ENCODE measurements at places on chromosomes 6 and 20.

GRCh38 chr6:98836025-98836961 is 1.9 kb downstream of the POU3F2 start:
- no peak for DNase-seq

DNA sequence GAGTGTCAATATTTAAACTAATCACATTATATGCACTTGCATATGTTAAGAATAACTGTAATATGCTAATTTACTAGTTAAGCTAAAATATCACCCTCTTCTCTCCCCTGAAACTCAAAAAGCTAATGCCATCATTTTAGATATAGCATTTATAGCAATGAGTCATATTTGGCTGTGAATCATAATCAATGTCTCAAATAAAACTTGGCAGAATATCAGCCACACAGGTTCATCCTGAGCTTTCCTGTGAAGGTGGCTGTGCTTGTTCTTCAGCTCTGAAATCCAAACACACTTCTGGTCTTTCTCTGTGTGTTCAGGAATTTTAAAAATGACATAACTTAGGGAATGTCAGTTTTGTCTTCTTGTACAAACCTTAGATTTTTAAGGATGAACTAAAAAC is 12.8 kb upstream of the PNRC1 start:
- DNase-seq, result peak; percentile 30

- no peak for DNase-seq
These were observed 25.1 kb downstream of the RRAGD start for GRCh38 chr6:89386917-89387491.

GRCh38 chr6:153328194-153328593 is 197.1 kb upstream of the RGS17 start:
- DNase-seq, result peak; percentile 32

DNA sequence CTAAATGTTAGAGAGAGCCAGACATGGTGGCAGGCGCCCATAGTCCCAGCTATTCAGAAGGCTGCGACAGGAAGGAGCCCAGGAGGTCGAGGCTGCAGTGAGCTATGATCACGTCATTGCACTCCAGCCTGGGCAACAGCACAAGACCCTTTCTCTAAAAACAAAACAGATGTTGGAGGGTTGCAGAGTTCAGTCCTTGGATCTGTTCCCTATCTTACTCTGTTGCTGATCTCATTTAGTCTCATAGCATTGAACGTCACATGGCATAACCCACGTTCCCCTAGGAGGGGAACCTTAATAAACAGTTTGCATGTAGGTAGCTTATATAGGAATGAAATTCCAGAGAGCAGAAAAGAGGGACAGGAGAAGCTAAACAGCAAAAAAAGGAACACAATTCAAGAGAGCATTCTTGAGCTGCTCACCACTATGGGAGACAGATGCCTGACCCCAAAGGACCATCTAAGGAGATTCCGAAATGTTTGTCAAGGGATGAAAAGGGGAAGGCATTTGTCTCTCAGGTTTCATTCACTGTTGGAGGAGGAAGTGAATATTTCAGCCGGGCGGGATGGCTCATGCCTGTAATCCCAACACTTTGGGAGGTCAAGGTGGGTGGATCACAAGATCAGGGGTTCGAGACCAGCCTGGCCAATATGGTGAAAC is 54.6 kb upstream of the PIM1 start:
- no peak for DNase-seq

GRCh38 chr6:37566111-37566949 is 66.6 kb upstream of the CCDC167 start:
- peak; percentile 81 for DNase-seq

GRCh38 chr20:59788811-59789397 is 144.5 kb downstream of the SYCP2 start:
- no peak for DNase-seq

DNA sequence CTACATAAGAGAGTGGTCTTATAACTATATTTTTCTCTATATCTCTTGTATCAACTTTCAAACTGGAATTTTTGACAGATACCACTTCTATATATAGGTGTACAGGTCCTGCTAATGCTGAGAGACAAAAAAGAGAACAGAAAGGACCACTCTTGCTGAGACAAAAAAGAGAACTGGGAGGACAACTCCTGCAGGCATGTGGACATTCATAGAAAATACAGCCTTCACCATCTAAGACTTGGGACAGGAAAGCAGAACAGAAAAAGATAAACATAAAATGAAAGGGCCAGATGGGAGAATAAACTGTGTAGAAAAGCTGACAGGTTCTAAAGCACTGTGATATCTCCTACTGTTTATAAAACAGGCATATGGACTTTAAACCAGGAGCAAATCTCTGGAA is 541.0 kb upstream of the ADGRB3 start:
- DNase-seq, result no peak

DNA sequence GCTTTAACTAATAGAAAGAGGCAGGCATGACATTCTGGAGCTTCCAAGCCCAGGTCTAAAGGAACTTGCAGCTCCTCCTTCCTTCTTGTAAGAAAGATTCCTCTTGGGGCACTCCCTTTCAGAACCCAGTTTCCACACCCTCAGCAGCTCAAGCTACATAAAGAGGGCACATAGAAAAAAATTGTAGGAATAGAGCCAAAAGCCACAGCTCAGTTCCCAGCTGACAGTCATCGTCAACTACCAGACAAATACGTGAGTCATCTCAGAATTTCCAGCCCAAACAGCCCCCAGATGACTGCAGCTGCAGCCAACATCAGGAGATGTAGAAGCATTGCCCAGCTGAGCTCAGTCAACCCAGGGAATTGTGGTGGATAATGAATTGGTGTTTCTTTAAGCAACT is 349.8 kb upstream of the ARID1B start:
- DNase-seq, result peak; percentile 49

DNA sequence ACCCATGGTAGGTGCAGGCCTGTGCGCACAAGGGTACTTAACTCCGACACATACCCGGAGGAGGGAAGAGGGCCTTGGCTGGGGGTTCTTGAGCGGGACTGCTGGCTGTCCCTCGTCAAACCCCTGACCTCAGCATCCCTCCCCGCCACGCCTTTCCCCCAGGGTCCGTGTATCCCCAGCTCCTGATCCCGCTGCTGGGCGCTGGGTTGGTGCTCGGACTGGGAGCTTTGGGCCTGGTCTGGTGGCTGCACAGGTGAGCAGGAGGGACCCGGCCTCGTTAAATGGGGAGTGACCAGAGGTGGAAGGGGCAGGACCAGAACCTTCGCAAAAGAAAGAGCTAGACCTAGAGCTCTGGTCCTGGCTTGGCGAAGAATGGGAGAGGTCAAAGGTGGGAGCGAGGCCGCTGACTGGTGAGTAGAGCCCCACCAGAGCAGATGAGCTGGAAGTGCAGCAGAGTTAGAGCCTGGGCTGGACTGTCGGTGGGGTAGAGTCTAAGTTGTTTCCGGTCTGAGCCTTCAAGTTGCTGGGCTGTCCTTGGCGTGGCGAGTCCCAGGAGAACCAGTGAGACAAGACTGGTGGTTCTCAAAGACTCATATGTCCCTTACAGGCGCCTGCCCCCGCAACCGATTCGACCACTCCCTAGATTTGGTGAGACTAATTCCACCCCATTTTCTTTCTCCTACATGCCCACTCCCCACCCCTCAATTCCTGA is 963 bp downstream of the MPIG6B start:
- no peak for DNase-seq

- DNase-seq, result no peak
These were observed 18.4 kb downstream of the NUDT3 start for GRCh38 chr6:34374069-34374468.

DNA sequence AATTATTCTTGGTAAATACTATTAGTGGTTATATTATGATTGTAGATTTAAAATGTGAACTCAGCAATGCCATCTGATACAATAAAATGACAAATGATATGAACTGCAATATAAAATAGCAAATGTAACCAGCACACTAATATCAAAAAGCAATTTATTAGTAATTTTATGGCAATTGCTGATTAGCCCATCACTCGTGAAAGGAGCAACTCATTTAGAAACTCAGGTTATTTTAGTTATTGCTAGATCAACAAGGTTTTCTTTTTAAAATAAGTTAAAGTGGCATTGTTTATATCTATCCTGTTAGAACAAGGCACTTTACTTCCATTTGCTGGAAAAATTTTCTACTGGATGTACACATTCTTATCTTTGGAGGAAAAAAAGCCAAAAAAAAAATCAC is 18.4 kb upstream of the MCUR1 start:
- DNase-seq, result no peak

DNA sequence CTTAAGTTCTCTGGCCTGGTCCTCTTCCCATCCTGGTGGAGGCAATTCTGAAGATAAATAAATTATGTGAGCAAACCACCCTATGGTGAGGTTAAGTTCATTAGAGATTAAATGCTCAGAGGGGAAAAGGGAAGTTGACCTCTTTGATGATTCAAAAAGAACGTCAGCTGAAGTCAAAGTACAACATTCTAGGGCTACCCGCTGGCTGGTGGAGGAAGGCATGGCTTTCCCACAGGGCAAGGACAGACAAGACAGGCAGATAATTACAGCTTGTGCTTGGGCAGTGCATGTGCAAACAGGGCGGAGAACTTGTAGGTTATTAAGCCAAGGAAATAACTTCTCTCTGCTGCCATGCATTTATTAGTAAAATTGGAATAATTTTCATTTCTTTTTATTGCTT is 91.0 kb upstream of the SLC24A3 start:
- no peak for DNase-seq

GRCh38 chr20:2799688-2800520 is 523 bp downstream of the CPXM1 start:
- DNase-seq, result no peak

GRCh38 chr20:43306837-43307236 is 117.1 kb upstream of the PTPRT start:
- DNase-seq, result no peak

- DNase-seq, result peak; percentile 21
These were observed at the start of gene RNF39 for GRCh38 chr6:30075094-30075789. Gene RNF39, minus strand, starts transcription at chr6:30075769. Its CDS starts 184 bp downstream, at chr6:30075585.

- peak; percentile 66 for DNase-seq
These were observed 13.4 kb upstream of the FOXC1 start for GRCh38 chr6:1596088-1596852.

- no peak for DNase-seq
These were observed 35.6 kb downstream of the CNKSR3 start for GRCh38 chr6:154474648-154475428.

DNA sequence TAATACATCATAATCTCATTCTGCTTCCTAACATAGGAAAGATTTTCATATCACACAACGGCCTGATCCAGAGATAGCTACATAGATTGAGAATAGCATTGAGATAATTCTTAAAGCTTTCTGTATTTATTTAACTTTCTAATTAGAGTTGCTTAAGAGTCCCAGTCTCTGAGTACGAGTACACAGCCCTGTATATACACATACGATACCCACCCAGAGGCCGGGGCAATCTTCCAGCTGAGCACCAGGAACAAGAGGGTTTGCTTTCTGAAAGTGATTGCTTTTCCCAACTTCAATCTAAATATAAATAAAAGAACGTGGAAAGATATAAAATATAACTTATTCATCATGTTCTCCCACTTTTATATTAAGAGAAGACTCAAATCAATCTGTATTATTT is 313.8 kb downstream of the COL12A1 start:
- DNase-seq, result no peak

DNA sequence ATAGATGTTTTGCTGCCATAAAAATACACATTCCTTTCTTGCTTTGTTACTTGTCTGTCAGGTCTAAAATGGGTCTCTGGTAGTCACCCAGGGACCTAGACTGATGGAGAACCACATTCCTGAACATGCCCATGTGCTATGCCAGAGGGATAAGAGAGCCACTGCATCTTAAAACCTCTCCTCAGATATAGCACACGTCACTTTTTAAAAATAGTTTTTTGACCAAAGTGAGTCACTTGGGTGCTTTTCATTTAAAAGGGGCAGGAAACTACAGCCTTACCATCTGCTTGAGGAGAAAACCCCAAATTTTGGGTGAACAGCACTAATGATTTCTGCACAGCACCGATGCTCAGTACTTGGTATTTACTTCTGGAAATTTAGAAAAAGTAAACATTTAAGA is 197.8 kb downstream of the OGFRL1 start:
- no peak for DNase-seq

DNA sequence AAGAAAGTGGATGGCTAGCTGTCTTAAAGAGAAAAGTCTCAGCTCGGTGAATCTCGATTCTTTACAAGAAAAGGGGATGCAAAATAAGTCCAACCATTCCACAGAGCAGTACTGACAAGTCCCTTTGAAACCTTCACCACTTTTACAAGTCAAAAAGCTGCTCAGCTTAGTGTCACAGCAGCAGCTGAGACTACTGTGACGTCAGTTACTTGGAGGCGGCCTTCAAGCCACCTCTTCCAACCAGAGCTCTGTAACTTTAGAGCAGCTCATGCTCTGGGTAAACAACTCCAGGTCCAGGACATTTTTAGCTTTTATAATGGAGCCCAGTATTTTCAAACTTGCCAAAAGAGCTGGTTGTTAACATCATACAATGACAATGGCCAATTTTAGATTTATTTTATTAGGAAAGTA is at the start of gene KIAA0408:
Gene KIAA0408 (minus strand): TSS at position 159 of the 411 bp plus-strand sequence. CDS start 5,408 bp downstream, outside the sequence.
- DNase-seq, result no peak

DNA sequence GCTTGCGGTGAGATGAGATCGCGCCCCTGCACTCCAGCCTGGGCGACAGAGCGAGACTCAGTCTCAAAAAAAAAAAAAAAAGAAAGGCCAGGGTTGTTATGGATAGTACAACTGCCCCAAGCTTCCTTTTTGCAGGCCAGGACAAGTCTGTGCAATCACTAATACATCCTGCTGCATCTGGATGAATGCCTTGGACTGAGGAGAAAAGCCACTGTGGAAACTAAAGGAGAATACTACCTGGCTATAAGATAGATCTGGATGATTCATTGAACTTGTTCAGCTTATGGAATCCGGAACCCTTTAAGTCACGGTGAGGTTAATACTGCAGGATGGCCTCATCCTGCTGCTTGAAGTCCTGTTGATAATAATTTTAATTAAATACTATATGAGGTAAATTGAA is 278.2 kb downstream of the TFAP2A start:
- DNase-seq, result no peak

- peak; percentile 71 for DNase-seq
These were observed 76.4 kb downstream of the EYA2 start for GRCh38 chr20:46970937-46971630.

- no peak for DNase-seq
These were observed 13.4 kb downstream of the MTFR2 start for GRCh38 chr6:136236466-136237293.

DNA sequence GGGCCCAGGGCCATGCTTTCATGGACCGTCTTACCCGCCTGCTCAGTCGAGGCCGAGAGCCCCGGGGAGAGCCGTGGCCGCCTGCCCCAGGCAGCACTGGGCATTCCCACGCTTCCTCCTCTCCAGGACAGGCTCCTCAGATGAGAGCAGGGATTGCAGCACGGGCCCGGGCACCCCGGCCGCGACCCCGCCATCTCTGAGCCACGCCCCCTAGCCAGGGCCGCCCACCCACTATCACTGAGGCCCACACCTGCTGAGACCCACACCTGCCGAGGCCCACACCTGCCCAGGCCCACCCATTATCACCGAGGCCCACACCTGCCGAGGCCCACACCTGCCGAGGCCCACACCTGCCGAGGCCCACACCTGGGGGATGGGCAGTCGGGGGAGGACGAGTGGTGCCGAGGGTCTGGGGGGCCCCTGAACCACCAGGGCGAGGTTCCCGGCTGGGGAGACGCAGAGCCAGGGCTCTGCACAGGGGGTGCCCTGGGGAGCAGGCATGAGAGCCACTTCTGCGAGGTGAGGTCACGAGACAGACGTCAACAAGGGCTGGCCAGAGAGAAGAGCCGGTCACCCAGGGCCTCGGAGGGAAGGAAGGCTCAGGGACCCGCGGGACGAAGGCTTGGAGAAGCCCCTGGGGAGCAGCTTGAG is 235.6 kb downstream of the ERMARD start:
- DNase-seq, result no peak

Measured in Calu3 (cell line).